ENCODE measurements at places on chromosomes 7 and 10. TPM values are rescaled to one million over a fixed set of nuclear protein-coding genes. Genes with fewer than 3 reads are reported as not detected.
A peak's percentile ranks its signal among the peaks of the same experiment; 100 is the strongest.

DNA sequence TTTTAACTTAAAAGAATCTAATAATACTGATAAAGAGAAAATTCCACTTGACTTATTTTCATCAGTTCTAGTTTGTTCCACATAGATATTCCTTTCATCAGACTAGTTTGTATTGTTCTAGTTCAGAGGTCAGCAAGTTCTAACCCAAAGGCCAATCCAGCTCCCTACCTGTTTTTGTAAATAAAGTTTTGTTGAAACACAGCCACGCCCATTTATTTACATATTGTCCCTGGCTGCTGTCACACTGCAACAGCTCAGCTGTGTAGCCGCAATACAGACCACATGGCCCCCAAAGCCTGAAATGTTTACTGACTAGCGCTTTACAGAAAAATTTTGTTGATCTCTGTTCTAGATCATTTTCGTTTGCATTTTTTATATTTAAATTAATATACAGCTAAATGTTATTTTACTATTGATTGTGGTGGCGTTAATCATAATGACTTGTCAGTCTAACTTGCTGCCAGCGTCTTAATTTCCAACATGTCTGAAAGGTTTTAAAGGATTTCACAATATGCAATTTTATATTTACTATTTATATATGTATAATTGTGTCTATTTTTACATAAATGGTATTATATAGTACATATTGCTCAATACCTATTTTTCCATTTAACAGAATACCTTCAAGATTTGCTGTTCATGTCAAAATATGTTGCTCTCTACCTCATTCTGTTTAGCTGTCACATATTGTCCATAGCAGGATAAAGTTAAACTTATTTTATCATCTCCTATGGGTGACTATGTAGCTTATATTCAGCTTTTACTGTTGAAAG lies 159.3 kb downstream of the DYNC1I1 start:
- no peak for DNase-seq

- no peak for DNase-seq
These were observed 124.6 kb upstream of the LANCL2 start for GRCh38 chr7:55240418-55241142.

The COL26A1 gene
- total RNA-seq: not detected

DNA sequence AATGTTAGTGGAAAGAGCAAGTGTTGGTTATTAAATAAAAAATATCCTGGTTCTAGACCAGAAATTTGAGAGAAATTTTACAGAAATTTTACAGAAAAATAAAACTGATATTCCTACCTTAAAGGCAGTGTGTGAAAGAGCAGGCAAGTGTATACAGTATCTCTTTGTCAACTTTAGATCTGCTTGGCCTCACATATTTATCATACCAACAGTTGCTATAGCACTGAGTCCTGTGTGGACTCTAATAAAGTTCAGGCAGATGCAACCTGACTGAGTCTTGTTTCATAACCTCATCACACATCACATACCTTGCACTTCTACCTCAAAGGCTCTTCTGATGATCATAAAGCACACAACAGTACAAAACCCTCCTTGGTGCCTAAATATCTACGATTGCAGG lies 552.4 kb upstream of the PCDH15 start:
- no peak for DNase-seq

The GPR141 gene
- total RNA-seq: not detected

GRCh38 chr7:78516450-78516849 lies 717.9 kb downstream of the PHTF2 start:
- DNase-seq: no peak

The KIAA1217 gene
- total RNA-seq: 2.0 TPM

- no peak for DNase-seq
These were observed 605.4 kb downstream of the INHBA start for GRCh38 chr7:41097501-41097900.

- peak; percentile 33 for DNase-seq
These were observed 47.3 kb downstream of the CDCA7L start for GRCh38 chr7:21898265-21898930.

The CCDC146 gene
- 5.3 TPM for total RNA-seq

Data from activated CD4-positive, alpha-beta memory T cell treated with anti-CD3 and anti-CD28 coated beads, Interleukin-2, amount 10 ng/mL, durations not matched to agents 7 days and 5 days (primary cell).